ENCODE measurements at places on chromosomes 4 and X. TPM values are rescaled to one million over a fixed set of nuclear protein-coding genes. Genes with fewer than 3 reads are reported as not detected.

GRCh38 chr4:73189274-73189810 is 69.3 kb downstream of the ANKRD17 start:
- DNase-seq = no peak
- no peaks in the 10 kb centered on the region for H3K36me3 ChIP-seq
- H3K4me3 ChIP-seq = no peak overlapping the region
- H3K4me1 ChIP-seq = no peaks in the 10 kb centered on the region
- no peaks in the 10 kb centered on the region for H3K27me3 ChIP-seq

DNA sequence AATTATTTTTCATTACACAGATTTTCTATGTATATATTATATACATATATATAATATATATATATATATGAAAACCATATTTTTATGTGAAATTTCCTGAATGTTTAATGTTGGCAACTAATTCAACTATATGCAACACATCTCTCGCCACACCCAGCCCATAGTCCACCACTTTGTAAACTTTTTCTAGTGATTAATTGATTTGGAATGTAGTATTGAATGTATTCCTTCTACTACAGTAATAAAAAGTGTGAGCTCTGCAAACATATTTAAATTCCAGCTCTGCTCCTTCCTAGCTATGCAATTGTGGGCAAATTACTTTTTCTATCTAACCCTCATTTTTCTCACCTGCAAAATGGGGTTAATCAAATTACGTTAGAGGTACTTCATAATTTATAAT is 187.8 kb downstream of the TEX11 start:
- no peaks in the 10 kb centered on the region for H3K4me1 ChIP-seq
- H3K4me3 ChIP-seq = no peak overlapping the region
- H3K36me3 ChIP-seq = no peaks in the 10 kb centered on the region
- H3K27me3 ChIP-seq = no peaks in the 10 kb centered on the region
- H3K27ac ChIP-seq = no peak overlapping the region

DNA sequence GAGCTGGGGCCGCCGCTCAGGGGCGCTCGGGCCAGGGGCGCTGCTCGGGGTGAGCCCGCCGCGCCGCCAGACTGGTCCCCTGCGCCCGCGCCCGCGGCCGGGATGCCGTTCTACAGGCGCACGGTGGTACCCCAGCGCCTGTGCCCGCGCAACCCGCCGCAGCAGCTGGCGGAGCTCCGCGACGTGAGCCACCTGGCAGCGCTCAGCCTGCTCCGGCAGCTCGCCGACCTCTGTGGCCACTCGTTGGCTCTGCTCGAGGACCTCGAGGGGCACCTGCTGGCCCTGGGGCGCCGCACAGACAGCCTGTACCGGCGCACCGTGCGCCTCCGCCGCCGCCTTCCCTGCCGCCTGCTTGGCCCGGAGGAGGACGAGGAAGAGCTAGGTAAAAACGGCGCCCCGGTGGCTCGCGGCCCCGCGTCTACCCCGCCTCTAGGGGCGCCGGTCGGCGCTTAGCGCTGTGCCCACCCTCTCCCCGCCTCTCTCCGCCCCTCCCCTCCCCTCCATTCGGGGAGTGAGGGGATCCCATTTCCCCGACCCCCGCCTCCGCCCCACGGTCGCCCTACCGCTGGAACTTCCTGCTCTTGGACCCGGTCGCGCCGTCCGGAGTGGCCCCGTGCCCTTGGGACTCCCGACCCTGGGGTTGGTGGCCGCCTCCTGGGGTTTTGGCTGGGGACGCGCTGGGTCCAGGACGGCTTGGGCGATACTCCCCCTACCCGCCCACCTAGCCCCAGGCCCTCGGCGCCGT is 513 bp downstream of the NHSL2 start:
- H3K27me3 ChIP-seq = peaks cover 10% of the 10 kb centered on the region
- no peaks in the 10 kb centered on the region for H3K4me1 ChIP-seq
- H3K27ac ChIP-seq = peak overlapping the region; percentile 30
- DNase-seq = no peak
- H3K36me3 ChIP-seq = no peaks in the 10 kb centered on the region

Gene NMU
- not detected for total RNA-seq

All from ascending aorta (tissue), 2 donors.